Breast epithelium (tissue), 4 donors: ENCODE measurements at places on chromosomes 5 and 9.

DNA sequence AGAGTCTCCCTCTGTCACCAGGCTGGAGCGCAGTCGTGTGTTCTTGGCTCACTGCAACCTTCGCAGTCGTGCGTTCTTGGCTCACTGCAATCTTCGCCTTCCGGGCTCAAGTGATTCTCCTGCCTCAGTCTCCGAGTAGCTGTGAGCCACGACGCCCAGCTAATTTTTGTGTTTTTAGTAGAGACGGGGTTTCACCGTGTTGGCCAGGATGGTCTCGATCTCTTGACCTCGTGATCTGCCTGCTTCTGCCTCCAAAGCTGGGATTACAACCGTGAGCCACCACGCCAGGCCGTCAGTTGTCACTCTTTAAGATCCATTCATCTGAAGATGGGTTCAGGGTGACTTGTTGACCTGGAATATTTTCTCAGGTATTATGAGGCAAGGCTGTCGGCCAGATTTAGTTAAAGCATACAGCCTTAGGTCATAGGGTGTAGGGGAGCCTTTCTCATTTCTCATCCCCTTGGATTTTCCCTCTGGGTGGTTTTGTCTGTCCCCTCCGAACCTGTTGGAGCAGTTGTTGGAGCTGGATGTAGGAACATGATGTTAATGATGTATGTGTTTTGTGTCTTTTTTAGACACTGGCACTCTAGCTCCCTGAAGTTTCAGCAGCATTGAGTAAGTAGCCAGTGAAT lies 1.6 kb downstream of the SLC22A5 start:
- peak; percentile 47 for DNase-seq

GRCh38 chr5:76607353-76607871 lies 15.8 kb downstream of the F2RL2 start:
- DNase-seq = no peak

- no peak for DNase-seq
Observed at GRCh38 chr5:58738336-58738735, 155.5 kb downstream of the RAB3C start.

DNA sequence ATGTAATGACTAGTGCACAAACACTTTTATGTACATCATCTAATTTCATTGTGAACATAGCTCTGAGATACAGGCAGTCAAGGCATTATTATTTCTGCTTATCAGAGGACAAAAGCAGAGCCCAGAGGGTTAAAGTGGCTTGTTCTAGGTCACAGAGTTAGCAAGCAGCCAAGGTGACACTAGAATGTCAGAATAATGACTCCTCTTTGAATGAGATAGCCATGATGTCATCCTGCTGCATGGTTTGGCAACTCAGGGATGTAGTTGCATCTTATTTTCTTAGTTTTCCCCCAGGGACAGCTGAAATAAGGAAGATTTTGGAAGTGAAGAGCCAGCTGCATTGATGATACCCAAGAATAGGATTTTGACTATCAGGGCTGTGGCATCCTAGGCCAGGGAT lies 54.4 kb downstream of the KCNV2 start:
- DNase-seq = no peak

DNA sequence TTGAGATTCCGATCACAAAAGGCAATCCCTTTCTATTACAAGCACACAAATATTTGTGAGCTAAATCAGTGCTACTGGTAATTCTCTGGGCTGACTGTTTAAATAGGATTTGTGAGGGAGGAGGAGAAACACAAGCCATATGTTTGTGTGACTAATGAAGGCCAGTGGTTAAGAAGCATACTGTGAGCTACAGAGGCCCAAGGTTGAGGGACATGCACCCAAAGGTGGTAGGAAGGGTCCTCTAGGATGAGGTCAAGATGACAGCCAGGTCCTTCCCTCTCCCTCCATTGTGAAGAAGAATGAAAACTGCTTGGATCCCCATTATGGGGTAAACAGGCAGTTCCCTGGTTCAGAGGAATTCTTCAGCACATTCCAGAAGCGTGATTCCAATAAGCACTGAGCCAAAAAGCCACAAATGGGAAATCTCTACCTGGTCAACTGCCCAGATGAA lies 83.9 kb downstream of the SPOCK1 start:
- DNase-seq = no peak

- no peak for DNase-seq
Observed at GRCh38 chr5:81162501-81162900, 70.6 kb upstream of the CKMT2 start.

DNA sequence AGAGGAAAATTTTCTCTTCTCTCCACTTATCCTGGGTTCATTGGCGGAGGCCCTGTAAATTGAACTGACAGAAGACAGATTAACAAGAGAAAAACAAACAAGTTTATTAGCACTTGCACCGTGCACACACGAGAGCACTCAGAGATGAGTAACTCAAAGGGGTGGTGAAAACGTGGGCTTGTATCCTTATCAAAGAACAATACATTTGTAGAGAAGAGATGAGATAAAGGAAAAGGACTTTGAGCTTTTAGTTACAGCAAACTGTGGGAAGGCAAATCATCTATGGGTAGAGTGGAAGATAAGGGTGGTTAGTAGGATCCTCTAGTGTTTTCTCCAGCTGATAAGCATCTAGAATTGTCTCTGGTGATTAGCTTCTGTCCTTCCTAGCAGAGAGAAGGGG lies 44.4 kb upstream of the ROR2 start:
- DNase-seq = no peak

DNA sequence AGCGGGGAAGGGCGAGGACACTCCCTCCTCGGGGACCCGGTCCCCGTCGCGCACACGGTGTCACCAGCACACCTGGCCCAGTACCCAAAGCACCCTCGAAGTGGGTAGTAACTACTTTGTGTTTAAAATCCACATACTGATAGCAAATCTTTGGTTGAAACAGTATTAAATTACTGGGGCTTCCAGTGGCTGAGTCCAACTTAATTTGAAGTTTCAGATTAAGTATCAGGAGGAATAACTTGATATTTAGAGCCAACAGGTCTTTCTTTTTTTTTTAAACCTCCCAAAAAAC lies 615 bp downstream of the ATG10 start:
- no peak for DNase-seq

DNA sequence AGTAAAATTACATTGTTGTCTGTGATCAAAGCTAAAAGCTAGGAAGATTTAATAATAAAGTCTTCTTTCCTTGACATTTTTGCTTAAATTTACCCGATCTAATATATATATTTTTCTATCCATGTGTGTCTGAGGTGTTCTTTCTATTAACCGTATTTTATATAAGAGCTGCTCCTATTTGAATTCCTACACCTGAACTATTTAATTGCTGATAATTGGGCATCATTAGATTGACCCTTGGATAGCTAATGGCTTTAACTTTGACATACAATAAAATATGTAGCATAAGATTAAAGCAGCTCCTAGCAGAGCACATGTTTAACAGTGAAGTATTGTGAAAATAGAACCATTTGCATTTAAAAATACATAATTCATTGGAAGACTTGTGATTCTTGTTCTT lies 792.7 kb downstream of the MAT2B start:
- no peak for DNase-seq

DNA sequence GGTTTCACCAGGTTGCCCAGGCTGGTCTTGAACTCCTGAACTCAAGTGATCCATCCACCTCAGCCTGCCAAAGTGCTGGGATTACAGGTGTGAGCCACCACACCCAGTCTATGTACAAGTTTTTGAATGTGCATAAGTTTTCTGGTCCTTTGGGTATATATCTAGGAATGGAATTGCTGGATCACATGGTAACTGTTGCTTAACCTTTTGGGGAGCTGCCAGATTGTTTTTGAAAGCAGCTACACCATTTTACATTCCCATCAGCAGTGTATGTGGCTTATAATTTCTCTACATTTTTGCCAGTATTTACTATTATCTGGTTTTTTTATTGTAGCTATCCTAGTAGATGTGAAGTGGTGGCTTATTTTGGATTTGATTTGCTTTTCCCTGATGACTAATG lies 8.9 kb upstream of the LNPEP start:
- no peak for DNase-seq

- no peak for DNase-seq
Observed at GRCh38 chr5:41465493-41466171, 44.8 kb downstream of the PLCXD3 start.

- no peak for DNase-seq
Observed at GRCh38 chr9:126417043-126417442, 90.4 kb downstream of the MVB12B start.

GRCh38 chr5:31632460-31632859 lies 6.5 kb upstream of the PDZD2 start:
- no peak for DNase-seq

DNA sequence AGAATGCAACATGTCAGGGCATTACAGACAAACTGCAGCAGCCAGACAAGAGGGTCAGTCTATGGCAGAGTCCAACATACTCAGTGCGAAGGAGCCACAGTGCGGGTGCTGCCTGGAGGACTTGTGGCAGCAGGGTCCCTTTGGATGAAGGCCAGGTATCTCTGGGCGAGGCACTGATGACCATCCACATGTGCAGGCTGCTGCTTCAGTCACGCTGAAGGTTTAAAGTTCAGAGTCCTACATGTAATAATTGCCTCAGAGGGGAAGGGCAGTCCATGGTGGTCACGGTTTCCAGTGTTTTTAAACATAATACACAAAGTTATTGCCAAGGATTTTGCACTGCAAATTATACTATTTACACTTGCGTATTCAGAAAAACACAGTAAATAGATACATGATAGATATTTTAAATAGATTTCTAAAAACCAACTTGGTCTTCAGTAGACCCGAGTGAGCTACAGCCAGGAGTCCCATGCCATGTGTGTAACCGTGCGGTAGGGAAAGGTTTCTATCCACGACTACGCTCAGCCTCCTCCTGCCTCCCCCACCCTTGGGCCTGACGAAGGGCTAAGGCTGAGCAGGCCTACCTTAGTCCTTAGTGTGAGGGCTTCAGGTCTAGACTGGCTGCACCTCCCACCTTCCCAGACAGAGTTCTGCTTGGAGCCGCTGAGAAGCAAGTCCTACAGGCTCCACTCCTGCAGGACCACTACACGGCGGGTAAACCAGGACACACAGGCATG lies 76.2 kb downstream of the GPR21 start:
- no peak for DNase-seq

- peak; percentile 78 for DNase-seq
Observed at GRCh38 chr9:130766021-130766926, 68.8 kb upstream of the ABL1 start.

DNA sequence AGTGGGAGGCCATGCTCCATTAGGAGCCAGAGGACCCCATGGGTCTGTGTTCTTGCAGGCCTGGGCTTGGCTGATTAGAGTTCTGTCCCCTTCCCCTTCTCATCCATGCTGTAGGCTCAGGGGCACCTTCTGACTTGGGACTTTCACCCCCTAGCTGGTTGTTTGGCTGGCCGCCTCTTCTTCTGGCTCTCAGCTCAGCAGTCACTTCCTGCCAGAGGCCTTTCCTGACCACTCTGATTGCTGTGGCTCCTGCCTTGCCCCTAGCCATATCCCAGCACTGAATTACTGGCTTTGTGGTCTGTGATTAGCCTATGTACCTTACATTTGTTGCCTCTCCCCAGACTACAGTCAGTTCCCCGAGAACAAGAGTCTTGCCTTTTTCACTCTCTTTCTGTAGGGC lies 14.6 kb downstream of the ENTREP1 start:
- DNase-seq = no peak

DNA sequence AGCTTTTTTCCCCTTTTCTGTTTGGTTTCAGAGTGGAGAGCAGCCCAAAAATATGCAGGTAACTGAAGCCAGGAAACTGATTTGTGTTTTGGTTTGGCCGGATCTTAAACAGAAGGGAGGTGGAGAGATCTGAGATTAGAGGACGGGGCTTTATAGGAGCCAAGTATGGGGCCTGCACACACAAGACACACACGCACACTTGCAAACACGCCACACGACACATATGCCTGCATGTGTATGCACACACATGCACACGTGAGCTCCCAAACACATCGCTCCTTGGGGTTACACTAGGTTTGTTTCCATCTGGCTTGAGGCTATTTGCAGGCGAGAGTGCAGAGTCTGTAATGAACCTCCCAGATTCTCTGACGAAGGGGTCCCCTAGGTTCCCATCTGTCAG lies 18.3 kb downstream of the BTNL9 start:
- no peak for DNase-seq

- no peak for DNase-seq
Observed at GRCh38 chr5:94024101-94024500, 282.7 kb upstream of the POU5F2 start.

GRCh38 chr5:134638760-134639201 lies 6.2 kb upstream of the SAR1B start:
- no peak for DNase-seq

GRCh38 chr5:104213216-104213615 lies 650.6 kb upstream of the NUDT12 start:
- no peak for DNase-seq

GRCh38 chr5:171913987-171914273 lies 92.5 kb downstream of the FBXW11 start:
- no peak for DNase-seq

GRCh38 chr9:134781591-134782302 lies 98.9 kb upstream of the FCN2 start:
- no peak for DNase-seq

GRCh38 chr9:108271646-108272348 lies 584.0 kb downstream of the ACTL7B start:
- DNase-seq = peak; percentile 26

GRCh38 chr5:131084436-131084835 lies 80.6 kb downstream of the HINT1 start:
- no peak for DNase-seq

GRCh38 chr9:132411091-132411508 lies 1.1 kb downstream of the CFAP77 start:
- no peak for DNase-seq

GRCh38 chr5:158609333-158610050 lies 490.2 kb downstream of the EBF1 start:
- DNase-seq = no peak

DNA sequence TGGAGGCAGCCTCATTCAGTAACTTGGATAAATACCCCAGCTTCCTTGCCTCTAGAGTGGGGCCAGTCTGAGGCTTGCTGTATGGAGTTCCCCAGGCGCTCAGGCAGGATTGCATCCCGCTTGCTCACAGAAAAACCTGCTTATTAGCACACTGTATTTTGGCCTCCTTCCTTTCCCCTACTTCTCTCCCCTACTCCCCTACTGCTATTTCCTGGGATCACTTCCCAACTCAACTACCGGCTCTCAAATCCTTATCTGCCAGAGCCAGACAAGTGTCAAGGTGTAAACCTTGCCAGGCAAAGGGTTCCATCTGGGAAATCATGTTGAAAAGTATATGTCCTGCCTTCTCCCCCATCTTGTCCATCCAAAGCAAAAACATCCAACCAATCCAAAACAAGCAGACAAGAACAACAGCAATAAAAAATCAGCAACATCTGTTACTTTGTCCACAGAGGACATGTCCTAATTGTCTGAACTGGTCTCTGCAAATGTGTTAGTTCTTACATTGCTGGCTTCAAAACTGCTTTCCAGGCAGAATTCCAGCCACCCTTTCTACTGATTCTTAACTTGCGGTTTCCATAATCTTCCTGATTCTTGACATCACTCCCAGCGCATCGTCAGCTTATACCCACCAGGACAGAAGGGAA lies 164.1 kb upstream of the SEMA6A start:
- no peak for DNase-seq

GRCh38 chr5:141780952-141781781 lies 97.0 kb downstream of the PCDH1 start:
- no peak for DNase-seq
